ENCODE measurements at places on chromosomes 1 and 21.
A peak's percentile ranks its signal among the peaks of the same experiment; 100 is the strongest.

GRCh38 chr1:15046487-15047165, 106.9 kb upstream of the TMEM51 start:
- DNase-seq: peak; percentile 23

DNA sequence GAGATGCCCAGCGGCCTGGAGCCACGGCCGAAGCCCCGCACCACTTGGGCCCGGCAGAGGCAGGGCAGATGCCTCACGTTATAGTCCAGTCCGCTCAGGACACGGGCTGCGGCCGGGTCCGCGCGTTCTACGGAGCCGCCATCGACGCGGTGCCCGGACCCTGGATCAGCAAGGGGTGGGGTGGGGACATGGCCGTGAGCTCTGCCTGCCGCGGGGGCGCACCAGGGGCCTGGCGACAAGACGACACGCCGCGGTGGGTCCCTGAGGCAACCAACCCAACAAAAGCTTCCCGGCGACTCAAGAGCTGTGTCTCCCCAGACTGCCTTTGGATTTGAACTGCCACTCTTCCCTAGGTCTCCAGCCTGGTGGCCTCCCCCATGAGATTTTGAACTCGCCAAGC, 211.4 kb upstream of the GREM2 start:
- no peak for DNase-seq

DNA sequence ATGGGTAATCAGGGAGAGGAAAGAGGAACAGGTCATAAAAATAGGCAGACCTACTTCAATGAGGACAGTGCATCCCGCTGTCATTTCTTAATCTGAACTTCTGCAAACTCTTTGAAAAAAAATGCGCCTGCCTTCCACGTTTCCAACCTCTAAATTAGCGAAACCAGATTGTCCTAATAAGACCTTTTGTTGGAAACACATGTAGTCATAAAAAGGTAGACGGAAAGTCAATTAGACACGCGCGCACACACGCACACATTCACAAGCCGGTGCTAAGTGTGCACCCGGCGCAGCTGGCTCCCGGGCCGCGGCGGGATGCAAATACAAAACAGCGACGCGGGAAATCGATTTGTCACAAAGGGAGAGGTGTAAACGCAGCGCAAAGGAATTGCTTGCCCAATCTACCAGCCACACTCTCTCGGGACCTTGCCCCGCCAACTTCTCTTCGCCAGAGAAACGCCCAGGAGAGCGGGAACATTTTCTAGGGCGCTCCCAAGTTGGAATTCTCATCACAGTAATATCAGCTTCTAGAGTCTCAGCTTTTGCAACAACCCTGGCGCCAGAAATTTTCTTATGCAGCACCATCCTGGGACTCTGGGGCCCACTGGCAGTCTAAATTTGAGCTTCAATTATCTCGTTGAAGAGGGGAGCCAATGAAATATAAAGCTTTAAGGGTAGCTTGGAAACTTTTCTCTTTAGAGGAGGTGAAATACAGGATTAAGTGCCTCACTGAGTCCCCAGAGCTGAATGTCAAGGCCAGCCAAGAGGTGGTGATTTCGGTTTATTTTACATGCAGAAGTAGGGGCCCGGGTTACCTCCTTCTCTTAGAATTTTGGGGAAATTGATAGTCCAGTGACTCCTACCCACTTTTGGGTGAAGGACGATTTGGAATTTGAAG, 4.5 kb downstream of the PRRX1 start:
- DNase-seq: no peak

DNA sequence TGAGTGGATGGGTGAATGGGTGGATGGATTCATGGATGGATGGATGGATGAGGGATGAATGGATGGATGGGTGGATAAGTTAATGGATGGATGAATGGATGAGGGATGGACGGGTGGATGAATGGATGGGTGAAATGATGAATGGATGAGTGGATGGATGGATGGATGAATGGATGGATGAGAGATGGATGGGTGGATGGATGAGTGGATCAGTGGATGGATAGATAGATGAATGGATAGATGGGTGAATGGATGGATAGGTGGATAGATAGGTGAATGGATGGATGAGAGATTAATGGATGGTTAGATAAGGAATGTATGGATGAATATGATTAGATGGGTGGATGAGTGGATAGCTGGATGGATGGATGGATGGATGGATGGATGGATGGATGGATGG, 313.5 kb downstream of the NPHP4 start:
- no peak for DNase-seq

DNA sequence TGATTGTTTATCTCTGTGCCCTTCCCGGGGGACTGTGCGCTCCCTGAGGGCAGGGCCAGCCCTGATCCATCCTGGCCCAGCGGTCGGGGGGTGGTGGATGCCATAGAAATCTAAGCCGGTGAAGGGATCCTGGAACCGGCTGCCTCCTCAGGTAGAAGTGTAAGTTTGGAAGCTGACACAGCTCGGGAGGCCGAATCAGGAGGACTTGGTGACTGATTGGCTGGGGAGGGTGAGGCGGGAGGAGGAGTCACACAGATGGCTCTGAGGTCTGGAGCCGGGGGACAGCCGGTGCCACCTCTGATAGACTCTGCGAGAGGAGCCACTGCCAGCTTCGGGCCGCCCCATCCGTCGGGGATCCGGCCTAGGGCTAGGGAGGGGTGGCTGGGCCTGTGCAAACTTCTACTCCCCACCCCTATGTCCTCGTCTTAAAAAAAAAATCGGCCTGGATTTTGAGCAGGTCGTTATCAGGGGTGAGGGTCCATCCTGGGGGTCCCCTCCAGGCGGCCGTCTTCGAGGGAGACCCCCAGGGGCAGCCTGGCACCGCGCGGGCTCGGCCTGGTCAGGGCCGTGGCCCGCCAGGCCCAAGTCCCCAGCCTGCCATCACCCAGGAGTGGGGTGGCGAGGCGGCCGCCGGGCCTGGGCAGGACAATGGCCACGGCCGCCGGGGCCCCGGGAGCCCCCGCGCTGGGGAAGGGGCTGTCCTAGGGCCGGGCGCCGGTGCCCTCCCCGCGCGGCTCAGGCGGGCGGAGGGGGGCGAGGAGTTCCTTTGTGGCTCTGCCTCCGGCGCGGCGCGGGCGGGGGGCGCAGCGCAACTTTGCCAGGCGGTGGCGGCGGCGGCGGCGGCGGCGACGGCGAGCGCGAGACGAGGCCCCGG, 708 bp upstream of the ZNF362 start:
- DNase-seq: no peak

GRCh38 chr1:147246910-147247655, 4.6 kb downstream of the CHD1L start:
- DNase-seq: no peak

DNA sequence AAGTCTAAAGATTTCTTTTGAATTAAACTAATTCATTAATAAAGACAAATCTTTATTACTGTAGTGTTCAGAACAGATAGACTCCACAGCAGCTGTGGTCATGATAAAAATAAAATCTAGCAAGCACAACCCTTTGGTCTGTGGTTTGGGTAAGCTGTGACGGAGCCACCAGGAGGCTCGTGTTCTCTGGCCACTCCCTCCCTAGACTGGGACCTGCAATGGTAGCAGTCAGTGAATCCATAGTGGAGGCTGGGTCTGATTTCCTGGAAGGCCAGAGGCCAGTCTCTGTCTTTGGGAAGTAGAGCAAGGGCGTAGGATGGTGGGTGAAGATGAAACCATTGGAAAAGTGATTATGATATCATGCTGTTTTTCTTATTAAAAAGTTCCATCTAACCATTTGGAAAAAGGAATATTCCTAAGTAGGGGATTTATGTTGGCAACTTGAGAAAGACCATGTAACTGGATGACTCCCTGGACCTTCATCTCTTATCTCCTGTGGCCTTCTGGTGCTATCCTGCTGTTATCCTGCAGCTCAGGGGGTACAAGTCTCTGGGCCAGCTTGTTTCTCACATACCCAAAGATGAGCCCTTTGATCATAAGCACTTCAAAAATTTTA, 39.0 kb downstream of the TENT5C start:
- no peak for DNase-seq

DNA sequence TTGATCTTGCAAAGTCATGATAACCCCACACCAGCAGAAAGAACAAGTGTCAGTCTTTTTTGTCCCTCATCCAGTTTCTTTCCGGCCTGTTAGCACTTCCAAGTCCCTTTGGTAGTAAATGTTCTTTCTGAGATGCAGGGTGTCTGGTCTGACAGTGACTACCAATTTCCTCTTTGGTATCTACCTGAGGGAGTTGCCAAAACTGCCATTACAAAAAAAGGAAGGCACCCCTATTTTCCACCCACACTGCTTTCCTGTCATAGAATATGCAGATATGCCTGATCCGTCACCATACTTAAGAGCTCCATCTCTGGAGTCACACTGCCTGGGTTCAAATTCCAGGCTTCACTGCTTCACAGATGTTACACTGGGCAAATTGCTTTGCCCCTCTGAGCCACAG, 72.4 kb downstream of the ZNF281 start:
- DNase-seq: no peak

GRCh38 chr1:97307151-97307550, 585.6 kb downstream of the PTBP2 start:
- DNase-seq: no peak

DNA sequence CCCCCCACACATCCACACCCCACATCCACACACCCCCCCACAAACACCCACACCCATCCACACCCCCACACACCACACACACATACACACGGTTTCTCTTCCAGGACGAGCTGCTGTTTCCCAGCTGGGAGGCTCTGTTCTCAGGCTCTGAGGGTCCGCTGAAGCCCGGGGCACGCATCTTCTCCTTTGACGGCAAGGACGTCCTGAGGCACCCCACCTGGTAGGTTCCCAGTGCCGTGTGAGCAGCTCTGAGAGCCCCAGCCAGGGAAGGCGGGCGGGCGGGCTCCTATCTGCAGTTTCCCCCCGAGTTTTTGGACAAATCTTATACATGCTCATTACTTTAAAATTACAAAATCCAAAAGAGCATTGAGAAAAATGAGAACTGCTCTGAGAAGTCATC, 31.2 kb downstream of the SLC19A1 start:
- no peak for DNase-seq

- DNase-seq: no peak
These were observed 38.1 kb downstream of the HHAT start for GRCh38 chr1:210366767-210367166.

GRCh38 chr21:45709173-45709572, 65.6 kb downstream of the PCBP3 start:
- no peak for DNase-seq

DNA sequence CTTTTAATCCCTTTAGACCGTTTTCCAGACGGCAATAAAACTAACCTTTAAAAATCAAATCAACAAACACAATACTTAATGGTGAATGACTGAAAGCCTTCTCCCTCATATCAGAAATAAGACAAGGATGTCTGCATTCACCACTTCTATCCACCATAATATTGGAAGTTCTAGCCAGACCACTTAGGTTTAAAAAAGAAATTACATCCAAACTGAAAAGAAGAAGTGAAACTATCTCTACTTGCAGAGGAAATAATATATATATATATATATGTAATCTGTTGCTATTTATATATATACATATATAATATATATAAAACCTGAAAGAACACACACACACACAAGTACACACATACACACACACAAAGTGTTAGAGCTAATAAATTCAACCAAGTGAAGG, 100.4 kb downstream of the BRINP3 start:
- no peak for DNase-seq

DNA sequence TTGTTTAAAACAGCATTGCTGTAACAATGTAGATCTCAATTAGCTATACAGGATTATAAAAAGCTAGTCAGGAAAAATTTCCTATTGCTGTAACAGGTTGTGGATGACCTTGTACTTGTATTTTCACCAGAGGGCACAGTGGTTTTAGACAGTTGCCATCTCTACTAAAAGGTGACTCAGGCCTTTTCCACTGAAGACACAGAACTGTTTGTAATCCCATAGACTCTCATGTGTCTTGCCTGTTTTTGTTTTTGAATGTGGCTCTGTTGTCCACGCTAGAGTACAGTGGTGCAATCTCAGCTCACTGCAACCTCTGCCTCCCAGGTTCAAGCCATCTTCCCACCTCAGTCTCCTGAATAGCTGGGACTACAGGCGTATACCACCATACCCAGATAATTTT, 5.9 kb downstream of the MTFR1L start:
- no peak for DNase-seq

- peak; percentile 73 for DNase-seq
These were observed 590 bp downstream of the FOXJ3 start for GRCh38 chr1:42334240-42335049.

GRCh38 chr1:165109013-165109412, 247.5 kb downstream of the LMX1A start:
- no peak for DNase-seq

- no peak for DNase-seq
These were observed 1.5 kb downstream of the CD58 start for GRCh38 chr1:116569381-116569670.

DNA sequence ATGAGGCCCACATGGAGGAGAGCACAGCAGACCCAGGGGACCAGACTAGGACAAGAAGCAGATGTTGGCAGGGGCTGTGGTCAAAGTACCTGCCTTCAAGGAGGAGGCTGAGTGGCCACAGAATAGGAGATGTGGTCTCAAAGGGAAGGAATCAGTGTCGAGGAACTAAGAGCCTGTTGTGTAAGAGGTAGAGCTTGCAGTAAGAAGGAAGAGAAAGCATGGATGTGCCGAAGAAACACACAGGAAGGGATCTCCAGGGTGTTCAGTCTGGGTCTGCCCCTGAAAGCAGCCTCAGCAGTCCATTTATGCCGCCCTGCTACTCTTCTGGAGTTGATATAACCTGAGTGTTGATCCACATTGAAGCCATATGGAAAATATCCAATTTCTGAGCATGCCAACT, 83.9 kb downstream of the NID1 start:
- no peak for DNase-seq

DNA sequence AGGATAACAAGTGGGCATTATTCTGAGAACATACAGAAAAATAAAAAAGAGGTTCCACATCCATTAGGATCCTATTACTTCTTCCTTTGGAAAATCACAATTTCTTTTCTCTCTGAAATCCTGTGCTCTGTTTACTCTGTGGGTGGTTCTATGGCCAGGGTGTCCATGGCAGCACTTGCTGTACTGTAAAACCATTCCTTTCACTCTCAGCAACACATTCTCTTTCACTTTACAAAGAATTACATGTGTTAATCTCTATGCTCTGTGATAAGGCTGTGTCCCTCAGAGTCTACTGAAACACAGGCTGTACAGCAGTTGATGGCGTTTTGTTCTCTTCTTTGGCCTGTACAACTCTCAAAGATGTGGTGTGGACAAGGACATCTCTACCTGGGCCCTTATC, 524.1 kb downstream of the PTBP2 start:
- DNase-seq: no peak

GRCh38 chr1:76162254-76162653, 87.7 kb downstream of the ST6GALNAC3 start:
- DNase-seq: no peak

- no peak for DNase-seq
These were observed 83.1 kb upstream of the DAB1 start for GRCh38 chr1:57506941-57507340.

GRCh38 chr1:30606166-30606565, 117.2 kb downstream of the MATN1 start:
- DNase-seq: no peak

DNA sequence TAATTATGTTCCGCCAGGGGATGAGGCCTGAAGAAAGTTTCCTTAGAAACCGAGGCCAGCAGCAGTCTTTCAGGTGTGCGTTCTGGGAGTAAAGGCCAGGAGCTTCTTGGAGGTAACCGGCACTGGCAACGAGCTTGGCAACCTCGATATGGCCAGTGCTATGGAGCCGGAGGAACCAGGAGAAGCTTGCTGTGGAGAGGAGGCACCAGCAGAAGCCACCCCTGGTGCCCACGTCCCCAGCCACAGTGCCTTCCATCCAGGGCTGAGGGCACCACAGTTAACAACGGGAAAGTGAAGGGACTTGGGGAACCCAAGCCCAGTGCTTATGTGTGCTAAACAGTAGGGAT, 41.5 kb upstream of the LIN9 start:
- no peak for DNase-seq
